ENCODE measurements at places on chromosomes 2 and 18. TPM values are rescaled to one million over a fixed set of nuclear protein-coding genes. Genes with fewer than 3 reads are reported as not detected.

- no peak overlapping the region for H3K27ac ChIP-seq
- H3K36me3 ChIP-seq: no peaks in the 10 kb centered on the region
- H3K4me1 ChIP-seq: peaks cover 9% of the 10 kb centered on the region
Observed at GRCh38 chr2:170245312-170245711, 67.4 kb downstream of the MYO3B start.

DNA sequence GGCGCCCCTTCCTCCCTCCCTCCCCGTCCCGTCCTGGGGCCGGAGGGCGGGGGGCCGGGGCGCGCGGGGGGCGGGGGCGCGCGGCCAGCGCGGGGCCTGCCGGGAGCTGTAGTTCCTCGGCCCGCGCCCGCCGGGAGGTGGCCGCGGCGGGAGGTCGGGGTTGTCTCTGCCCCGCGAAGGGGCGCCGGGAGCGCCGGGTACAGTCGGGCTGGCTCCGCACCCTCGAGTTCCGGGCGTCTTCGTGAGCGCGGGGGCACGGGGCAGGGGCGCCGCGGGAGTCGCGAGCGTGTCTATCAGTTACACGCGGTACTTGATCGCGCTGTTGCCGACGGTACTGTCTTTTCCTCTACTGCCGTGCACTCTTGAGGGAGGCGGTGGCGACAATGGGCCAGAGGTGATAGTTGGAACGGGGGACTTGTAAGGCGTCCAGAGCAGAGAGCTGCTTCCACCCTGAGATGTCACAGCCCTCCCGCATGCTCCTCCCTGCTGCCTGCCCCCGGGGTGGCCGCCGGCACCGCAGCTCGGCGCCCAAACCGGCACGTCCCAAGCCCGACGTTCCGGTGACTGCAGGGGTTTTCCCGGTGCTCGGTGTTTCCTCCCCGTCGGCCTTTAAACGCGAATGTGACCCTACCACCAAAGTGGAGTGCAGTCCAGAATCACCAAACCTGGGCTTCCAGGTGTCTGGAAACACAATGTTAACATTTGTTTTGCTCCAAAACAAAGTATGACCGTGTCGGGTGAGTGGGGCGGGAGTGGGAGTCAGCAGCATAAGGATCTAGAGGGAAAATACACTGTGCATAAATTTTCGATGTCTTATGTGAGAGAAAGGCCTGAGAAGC, at the start of gene PRKD3:
PRKD3 (minus strand) TSS at position 48 of the 839 bp plus-strand sequence. CDS start 8,309 bp downstream, outside the sequence.
- peaks cover 5% of the 10 kb centered on the region for H3K36me3 ChIP-seq
- H3K27ac ChIP-seq: peak within 1 kb of the TSS; percentile 98
- peaks cover 20% of the 10 kb centered on the region for H3K27me3 ChIP-seq
- H3K4me1 ChIP-seq: peaks cover 39% of the 10 kb centered on the region

DNA sequence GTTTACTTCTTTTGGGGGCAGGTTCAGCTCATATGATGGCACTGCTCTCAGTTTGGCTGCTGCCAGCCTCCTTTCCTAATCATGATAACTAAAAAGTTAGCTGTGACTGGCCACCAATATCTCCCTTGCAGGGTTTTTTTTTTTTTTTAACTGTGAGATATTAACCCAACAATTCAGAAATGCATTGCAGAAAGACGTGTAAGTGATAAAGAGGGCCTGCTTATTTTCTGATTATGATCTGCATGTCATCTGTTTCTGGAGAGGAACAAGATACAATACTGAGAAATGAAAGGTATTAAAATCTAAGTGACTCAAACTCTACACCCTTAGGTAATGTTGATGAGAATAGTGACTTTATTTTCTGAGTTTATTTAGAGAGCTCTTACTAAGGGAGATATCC, 905.6 kb downstream of the SOCS6 start:
- no peaks in the 10 kb centered on the region for H3K4me1 ChIP-seq
- no peak overlapping the region for H3K4me3 ChIP-seq
- no peak overlapping the region for H3K27ac ChIP-seq
- no peak for DNase-seq
- H3K27me3 ChIP-seq: peaks cover 3% of the 10 kb centered on the region

GRCh38 chr18:75176849-75177248, 32.1 kb downstream of the PTGR3 start:
- H3K27me3 ChIP-seq: no peaks in the 10 kb centered on the region
- no peak overlapping the region for H3K27ac ChIP-seq
- no peaks in the 10 kb centered on the region for H3K36me3 ChIP-seq
- peaks cover 10% of the 10 kb centered on the region for H3K4me1 ChIP-seq
- no peak overlapping the region for H3K4me3 ChIP-seq
- no peak for DNase-seq

DNA sequence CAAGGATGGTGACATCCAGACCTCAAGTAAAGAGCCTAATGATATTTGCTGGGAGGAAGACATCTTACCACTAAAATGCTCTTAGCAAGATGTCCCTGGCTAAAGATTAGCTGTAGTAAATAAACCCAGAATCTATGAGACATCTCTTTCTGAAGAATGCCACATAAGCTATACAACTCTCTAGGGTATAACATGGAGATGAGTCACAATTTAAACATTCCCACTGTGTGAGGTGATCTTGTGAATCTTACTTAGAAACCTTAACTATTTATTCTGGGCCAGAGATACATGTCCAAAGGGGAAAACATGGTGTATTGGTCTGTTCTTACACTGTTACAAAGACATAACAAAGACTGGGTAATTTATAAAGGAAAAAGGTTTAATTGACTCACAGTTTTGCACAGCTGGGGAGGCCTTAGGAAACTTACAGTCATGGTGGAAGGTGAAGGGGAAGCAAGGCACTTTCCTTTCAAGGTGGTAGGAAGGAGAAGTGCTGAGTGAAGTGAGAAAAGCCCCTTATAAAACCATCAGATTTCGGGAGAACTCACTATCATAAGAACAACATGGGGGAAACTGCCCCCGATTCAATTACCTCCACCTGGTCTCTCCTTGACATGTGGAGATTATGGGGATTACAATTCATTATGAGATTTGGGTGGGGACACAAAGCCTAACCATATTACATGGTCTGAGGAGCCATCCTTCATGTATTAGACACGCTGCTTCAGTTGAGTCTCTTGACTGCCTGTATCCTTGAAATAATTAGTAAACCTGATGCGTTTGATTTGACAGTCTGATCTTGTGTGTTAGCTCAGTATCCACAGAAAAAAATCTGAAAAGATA, 17.1 kb downstream of the KRCC1 start:
- H3K27me3 ChIP-seq: no peaks in the 10 kb centered on the region
- H3K4me3 ChIP-seq: no peak overlapping the region
- H3K36me3 ChIP-seq: no peaks in the 10 kb centered on the region

INO80B gene
- 15.8 TPM for total RNA-seq

Measured in WTC11 (cell line).